Kasumi-1 (cell line): ENCODE measurements at places on chromosomes 13 and 19.

DNA sequence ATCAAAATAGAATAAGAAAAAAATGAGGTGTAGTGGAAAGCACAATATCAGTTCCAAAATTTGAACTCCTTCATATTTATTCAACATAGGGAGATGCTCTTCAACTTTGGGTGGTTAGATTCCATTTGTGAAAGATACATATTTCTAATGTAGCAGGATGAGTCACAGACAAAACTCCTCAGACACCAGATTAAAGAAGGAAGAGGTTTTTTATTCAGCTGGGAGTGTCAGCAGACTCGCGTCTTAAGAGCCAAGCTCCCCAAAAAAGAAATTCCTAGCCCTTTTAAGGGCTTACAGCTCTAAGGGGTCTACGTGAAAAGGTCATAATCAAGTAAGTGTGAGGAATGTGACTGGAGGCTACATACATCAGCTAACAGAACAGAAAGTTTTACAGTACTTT, 6.8 kb upstream of the ZNF765 start:
- no peak for DNase-seq

DNA sequence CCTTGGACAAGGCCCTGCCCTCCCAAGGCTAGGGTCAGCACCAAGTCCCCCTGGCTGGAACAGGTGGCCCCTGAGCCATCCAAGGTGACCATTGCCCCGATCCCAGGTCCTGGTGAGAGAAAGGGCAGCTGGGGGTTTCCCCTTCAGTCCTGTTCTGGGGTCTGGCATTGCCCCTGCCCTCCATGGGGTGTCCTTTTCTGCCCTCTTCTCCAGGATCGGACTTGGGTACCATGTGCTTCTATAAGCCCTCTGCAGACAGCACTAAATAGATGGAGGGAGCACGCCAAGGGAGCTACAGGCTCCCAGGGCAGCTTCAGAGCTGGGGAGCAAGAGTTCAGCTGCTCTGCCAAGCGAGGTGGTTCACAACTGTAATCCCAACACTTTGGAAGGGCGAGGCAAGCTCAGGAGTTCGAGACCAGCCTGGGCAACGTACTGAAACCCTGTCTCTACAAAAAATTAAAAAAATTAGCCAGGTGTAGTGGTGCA, 13.5 kb upstream of the KCNN1 start:
- DNase-seq = no peak

DNA sequence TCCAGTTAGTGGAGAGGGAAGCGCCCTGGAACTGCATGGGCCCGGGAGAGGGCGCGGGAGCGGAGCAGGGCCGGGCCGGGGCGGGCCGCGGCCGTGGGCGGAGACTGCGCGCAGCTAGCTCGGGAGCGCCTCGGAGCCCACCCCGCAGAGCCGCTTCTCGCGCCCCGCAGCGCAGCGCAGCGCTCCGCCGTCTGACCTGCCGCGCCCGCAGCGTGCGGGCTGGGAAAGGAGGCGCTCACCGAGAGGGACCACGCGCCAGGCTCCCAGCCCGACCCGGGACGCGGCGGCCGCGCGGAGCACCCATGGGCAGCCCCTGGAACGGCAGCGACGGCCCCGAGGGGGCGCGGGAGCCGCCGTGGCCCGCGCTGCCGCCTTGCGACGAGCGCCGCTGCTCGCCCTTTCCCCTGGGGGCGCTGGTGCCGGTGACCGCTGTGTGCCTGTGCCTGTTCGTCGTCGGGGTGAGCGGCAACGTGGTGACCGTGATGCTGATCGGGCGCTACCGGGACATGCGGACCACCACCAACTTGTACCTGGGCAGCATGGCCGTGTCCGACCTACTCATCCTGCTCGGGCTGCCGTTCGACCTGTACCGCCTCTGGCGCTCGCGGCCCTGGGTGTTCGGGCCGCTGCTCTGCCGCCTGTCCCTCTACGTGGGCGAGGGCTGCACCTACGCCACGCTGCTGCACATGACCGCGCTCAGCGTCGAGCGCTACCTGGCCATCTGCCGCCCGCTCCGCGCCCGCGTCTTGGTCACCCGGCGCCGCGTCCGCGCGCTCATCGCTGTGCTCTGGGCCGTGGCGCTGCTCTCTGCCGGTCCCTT, at the start of gene MLNR:
Gene MLNR, plus strand, starts transcription at position 303 of the 820 bp plus-strand sequence. Its CDS starts 0 bp downstream, at position 303.
- peak; percentile 39 for DNase-seq

DNA sequence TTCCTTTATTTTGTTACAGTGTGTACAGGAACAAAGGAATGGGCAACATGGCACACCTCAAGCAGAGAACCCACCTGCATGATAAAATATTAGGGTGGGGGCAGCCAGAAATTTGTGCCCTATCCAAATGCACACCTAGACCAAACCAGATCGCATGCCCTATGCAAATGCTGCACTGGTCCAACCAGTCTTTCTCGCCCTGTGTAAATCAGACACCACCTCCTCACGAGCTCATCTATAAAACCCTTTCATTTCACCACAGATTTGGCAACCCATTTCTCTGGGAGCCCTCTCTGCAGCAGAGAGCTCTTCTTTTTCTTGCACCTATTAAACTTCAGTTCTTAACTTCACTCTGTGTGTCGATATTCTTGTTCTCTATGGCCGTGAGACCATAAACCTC, 1559.2 kb downstream of the SLITRK1 start:
- no peak for DNase-seq

- DNase-seq = no peak
Measured at GRCh38 chr19:15280915-15281683, 48.9 kb upstream of the EPHX3 start.

DNA sequence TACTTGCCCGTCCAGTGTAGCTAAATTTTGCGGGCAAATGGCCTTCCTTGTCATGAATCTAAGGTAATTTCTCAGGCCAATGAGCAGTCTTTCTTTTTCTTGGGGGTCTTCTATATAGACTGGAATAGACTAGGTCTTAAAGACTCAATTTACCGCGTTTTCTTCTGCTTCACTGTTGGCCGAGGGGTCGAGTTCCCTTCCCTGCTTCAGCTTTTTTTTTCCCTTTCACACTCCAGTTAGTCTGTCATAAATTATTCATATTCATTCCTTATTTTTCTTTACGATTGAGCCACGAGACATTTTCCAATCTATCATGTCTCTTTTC, 276 bp downstream of the ALG11 start:
- peak; percentile 38 for DNase-seq

GRCh38 chr19:43768273-43769050, 12.3 kb downstream of the KCNN4 start:
- DNase-seq = peak; percentile 67

- no peak for DNase-seq
Measured at GRCh38 chr19:29645491-29645867, 19.8 kb upstream of the PLEKHF1 start.

GRCh38 chr19:39878398-39878797, 32.2 kb upstream of the FBL start:
- DNase-seq = no peak

DNA sequence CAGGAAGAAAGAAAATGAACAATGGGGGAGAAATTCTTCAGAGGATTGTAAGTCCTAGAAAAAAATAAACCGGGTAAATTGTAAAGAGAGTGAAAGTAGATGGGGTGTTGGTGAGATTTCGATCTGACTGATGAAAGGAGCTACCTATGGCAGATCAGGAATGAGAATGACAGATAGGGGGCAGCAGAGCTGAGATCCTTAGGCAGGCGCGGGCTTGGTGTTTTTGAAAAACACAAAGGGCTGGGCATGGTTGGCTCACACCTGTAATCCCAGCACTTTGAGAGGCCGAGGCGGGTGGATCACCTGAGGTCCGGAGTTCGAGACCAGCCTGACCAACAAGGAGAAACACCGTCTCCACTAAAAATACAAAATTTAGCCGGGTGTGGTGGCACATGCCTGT, 1468.6 kb upstream of the SLC10A2 start:
- DNase-seq = no peak

DNA sequence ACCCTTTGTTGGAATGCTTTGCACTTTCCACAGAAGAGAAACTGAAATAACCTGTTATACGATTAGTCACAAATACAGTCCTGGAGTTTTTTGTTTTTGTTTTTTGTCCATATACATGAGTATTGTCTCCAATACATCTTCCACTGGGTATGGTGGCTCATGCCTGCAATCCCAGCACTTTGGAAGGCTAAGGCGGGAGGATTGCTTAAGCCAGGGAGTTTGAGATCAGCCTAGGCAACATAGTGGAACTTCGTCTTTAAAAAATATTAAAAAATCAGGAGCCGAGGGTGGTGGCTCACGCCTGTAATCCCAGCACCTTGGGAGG, 25.0 kb downstream of the AP2S1 start:
- no peak for DNase-seq

GRCh38 chr19:49792829-49793560, 20.1 kb downstream of the FUZ start:
- no peak for DNase-seq
